ENCODE measurements at places on chromosomes 2 and 18.

DNA sequence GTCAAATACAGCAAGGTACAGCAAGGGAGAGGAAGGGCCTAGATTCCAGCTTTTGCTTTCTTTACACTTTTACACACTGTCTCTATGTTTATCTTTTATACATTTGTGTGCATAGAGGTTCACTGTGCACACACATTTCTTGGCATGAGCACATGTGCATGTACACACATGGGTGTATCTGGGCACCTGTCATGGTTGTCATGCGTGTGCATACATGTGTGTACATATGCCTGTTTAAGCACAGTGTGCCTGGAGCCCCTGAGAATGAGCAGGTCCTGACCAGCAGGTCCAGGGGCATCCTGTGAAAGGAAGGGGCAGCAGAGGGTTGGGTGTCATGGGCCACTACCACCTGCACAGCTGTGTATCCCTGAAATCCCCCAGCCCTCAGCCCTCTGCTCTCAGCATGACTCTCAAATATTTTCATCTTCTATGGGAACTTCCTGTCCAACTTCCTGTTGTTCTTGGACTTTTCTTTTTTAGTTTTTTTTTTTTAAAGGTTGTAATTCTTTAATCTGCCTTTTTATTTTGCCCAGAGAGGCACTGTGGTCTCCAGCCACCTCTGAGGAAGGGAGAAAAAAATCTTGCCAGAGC, 97.0 kb upstream of the EPAS1 start:
- DNase-seq, result no peak

GRCh38 chr2:120599072-120599471, 136.6 kb upstream of the GLI2 start:
- DNase-seq, result no peak

- DNase-seq, result peak; percentile 50
Measured at GRCh38 chr2:197124639-197125390, 185.8 kb downstream of the ANKRD44 start.

DNA sequence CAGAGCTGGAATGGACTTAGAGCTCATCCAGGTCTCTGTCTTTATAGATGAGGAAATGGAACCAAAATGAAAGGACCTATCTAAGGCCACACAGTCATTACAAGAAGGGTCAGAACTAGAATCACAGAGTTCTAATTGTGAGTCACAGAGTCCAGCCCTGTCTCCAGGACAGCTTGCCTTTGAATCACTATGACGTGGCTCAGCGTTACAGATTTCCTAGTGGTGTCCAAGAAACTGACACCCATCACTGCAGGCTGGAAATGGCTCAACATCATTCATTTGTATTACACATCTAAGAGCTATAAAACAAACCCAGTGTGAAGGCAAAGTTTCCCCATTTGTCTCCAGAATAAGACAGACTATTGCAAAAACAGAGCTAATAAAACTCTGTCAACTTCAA, 164.3 kb upstream of the SIX2 start:
- DNase-seq, result peak; percentile 80

GRCh38 chr2:96769814-96770213, 9.1 kb downstream of the CNNM4 start:
- no peak for DNase-seq

DNA sequence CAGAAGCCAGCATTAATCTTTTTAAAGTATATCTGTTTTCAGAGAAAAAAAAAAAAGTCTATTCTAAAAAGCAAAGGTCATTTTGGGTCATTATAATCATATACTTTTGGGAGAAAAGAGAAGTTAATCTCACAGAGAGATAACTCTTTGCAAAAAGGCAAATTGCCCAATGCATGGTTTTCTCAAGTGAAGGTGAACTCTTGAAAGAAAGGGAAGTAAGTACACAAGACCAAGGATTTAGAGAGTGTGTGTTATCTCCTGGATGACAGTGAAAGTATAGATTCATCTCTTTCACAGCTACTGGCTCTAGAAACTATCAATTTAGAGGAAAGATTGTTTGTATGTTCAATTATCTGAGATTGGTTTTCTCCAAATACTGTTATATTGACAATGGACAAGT, 151.4 kb downstream of the CD8B2 start:
- no peak for DNase-seq

All from AG04449 (cell line).